ENCODE measurements at places on chromosomes 1 and 21.
A peak's percentile ranks its signal among the peaks of the same experiment; 100 is the strongest.

- no peak for DNase-seq
These were observed 16.6 kb downstream of the DIP2A start for GRCh38 chr21:46475296-46475695.

DNA sequence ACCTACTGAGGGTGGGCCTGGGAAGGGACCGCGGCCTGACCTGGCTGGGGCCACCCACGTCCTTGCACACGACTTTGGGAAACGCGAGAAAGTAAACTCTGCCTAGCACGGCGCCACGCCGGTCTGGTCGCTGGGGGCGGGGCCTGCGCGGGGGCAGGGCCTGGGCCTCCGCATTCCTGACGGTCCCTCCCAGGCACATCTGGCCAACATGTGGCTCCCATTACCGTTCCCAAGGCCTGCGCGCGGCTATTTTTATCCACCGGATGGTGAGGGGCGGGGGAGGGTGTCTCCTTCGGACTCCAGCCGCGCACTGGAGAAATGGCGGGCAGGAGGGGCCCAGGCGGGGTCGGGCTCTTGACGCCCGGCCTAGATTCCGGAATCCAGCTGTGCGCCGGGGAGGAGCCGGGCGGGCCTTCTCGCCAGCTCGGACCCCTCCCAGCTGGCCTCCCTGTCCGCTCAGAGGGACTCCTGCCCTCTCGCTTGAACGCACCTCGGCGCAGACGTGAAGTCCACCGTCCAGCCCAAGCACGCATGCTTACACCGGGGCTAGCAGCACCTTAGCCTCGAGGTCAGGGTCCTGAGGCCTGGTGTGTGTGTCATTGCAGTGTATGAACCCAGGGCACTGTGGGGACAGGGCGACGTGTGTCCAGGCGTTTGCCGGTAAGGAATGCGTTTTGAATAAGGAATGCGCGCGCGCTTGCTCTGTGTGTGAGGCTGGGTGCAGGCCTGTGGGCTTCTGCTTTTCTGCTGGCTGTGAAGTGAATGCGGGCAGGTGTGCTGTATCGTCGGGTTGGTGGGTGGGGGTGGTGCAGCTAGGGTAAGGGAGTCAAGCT is 2.1 kb downstream of the EVA1B start:
- peak; percentile 97 for DNase-seq

GRCh38 chr21:36035381-36035791 is 24.9 kb downstream of the SETD4 start:
- peak; percentile 77 for DNase-seq

- no peak for DNase-seq
These were observed 604.2 kb downstream of the LRRIQ3 start for GRCh38 chr1:73593804-73594203.

DNA sequence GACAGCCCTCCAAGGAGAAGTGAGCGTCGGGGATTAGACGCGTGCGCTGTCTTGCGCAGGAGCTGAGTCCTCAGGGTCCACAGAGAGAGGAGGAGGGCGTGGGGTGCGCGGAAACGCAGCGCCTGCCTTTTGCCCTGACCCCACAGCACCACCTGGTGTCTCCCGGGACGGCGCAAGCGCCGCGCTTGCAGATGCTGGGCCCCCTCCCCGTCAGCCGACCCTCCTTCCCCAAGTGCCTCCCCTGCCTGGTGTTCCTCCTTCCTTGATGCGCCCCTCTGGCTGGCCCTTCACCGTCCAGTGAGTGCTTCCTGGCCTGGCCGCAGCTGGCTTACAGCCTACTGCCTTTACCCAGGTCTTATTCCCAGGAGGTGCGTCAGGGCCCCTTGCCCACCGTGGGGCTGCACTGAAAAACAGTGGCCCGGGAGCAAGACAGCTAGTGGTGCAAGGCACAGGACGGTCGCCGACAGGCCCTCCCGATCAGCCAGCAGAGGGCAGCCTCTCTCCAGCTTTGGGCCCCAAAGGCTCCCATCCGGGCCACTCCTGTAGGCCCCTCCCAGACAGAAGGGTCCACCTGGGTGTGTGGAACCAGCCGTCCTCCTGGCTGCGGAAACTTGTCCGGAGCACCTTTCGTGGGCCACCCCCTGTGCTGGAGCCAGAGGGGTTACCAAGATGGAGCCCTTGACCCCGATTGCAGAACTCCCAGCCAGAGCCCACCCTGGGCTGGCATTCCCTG is 12.9 kb upstream of the PHLDA3 start:
- DNase-seq: peak; percentile 98

DNA sequence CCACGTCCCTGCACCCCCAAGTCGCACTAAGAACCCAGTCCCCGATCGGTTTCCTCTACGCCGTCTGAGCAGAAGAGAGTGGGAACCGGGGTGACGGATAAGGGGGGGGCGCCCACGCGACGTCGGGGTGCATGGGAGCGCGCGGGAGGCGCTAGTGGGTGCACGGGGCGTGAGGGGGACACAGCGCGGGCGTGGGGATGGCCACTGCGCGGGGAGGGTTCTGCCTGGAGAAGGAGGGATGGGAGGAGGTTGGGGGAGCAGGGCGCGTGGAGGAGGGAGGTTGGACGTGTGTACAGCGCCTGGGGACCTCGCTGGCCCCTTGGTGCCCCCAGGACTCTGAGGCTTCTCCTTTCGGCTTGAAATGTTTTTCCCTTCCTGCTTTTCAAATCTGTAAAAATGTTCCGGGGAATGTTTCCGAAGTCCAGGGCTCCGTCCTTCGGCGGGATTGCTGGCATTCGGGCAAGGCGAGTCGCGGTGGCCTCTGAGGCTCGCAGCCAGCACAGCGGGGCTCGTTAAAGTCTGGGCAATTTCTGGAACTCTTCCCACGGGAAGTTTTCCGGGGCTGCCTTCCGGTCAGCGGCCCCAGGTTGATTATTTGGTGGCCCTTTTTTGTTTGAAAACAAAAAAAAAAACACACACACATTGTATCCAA is 13.1 kb downstream of the RNF220 start:
- DNase-seq: peak; percentile 77

DNA sequence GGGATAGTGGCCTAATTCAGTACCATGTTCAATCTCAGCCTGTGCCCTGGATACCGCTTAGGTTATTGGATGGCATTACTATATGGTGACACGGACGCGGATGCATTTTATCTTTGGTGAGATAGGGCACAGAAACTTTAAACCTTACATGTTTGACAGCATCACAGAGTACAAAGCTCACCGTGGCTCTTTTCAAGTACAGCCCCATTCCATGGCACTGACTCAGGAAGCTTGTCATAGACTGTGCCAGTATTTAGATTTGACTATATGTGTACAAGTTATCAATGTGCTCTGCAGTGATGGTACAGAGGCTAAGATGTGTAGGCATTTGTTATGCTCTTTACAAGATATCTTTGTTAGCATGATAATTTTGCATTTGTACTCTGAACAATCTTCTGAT is 169.0 kb downstream of the RYR2 start:
- DNase-seq: no peak

- DNase-seq: no peak
These were observed 86.6 kb upstream of the C1orf87 start for GRCh38 chr1:60160141-60160540.

DNA sequence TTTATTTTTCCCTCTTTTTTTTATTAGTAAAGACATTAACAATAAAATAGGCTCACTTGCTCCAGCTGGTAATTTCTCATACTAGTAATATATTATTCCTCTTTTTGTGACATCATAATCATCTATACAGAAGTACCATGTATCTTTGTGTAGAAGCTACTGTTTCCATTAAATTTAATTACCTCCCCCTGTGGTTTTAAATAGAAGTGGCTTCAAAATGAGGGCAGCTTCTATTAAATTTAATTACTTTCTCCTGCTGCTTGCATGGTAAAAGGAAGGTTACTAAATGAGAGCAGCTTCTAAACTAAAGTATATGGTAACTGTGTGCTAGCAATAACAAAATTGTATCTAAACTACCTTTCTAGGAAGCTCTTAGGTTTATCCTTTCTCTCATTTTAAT is 94.0 kb downstream of the DPYD start:
- DNase-seq: no peak

- DNase-seq: no peak
These were observed 208.1 kb downstream of the USH2A start for GRCh38 chr1:216215169-216215568.

DNA sequence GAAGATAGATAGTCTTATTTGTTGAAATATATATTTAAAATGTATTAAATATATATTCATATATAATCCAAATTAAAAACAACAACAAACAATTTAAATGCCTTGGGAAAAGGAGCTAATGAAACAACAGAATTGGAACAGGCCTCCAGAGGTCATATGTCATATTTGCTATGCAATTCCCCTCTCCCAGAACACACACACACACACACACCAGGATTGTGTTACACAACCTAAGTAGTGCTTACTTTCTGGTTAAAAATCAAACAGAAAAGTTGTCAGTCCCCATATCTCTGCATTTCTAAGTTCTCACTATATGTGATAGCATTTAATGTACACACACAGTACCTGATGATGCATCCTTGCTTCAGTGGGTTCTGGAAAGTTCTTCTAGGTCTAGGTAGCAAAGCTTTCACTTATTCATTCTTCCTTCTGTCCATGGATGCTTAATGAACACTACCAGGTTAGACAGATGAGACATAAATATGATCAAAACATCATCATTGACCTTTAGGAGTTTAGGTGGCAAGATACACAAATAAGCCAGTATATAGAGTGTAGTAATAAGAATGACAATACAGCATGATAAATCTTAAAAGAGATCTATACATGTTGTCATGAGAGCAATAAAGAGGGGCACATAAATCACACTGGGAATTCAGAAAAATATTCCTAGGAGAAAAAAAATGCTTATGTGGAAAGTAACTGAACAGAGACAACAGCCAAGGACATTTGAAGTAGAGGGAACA is 662.8 kb downstream of the PTPRC start:
- no peak for DNase-seq

GRCh38 chr1:9111357-9111691 is 17.6 kb downstream of the GPR157 start:
- DNase-seq: no peak

DNA sequence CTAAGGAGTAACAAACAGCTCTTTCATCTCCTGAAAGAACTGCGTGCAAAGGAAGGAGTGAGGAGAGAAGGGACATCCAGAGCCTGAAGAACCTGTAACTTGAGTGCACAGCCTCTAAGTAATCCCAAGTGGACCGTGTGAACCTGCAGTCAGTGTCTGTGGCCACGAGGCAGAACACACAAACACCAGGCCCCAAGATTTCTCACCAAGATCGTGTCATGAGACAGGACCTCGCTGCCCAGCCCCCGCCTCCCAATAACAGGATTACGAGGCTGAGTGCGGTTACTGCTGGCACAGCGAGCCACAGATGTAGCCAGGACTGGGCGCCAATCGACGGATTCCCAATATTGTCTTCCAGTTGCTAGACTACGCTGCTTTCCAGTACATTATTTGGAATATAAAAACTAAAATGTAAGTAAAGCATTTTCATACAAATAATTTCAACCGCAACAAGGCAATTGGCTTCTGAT is 101.3 kb upstream of the SLC25A33 start:
- DNase-seq: peak; percentile 72

DNA sequence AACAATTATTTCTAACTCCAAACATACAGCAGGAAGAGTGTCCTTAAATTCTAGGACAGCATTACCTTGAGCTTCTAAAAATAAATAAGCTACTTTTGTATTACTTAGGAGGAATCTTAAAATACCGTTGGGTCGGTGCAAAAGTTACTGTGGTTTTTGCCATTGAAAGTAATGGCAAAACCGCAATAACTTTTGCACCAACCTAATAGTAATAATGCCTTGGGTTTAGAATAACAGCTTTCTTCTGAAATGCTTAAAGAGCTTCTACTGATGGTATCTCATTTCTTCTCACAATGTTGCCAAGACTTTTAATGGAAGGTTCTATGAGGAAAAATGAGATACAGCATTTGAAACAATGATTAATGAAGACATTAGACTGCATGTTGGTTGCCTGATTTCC is 179.9 kb downstream of the SEC16B start:
- DNase-seq: no peak

GRCh38 chr1:222331340-222331739 is 216.6 kb downstream of the HHIPL2 start:
- DNase-seq: no peak

DNA sequence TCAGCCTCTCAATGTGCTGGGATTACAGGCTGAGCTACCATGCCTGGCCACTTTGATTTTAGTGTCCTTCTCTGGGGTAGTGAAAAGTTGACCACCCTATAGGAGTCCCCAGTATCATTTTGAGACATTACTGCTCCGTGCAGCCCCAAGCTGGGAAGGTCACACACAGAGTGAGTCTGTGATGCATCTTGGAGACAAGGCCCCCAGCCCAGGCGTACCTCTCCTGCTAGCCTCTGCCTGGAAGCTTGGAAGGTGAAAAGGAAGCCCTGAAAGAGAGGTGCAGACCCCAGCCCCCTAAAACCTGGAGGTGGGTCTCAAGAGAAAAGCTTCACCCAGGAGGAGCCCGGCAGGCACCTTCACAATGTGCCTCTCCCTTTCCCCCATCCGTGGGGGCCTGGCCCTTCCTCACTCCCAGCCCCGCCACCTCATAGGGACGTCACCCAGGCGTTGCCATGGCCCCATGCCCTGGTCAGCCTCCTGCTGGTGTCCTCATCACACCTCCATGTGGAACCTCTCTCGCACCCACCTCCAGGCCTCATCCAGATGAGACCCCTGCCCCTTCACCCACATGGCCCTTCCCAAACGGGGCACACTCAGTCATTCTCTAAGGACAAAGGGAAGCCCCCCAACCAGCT is 5.6 kb upstream of the ARF1 start:
- DNase-seq: no peak

GRCh38 chr1:184945678-184946412 is 28.5 kb downstream of the NIBAN1 start:
- DNase-seq: no peak

DNA sequence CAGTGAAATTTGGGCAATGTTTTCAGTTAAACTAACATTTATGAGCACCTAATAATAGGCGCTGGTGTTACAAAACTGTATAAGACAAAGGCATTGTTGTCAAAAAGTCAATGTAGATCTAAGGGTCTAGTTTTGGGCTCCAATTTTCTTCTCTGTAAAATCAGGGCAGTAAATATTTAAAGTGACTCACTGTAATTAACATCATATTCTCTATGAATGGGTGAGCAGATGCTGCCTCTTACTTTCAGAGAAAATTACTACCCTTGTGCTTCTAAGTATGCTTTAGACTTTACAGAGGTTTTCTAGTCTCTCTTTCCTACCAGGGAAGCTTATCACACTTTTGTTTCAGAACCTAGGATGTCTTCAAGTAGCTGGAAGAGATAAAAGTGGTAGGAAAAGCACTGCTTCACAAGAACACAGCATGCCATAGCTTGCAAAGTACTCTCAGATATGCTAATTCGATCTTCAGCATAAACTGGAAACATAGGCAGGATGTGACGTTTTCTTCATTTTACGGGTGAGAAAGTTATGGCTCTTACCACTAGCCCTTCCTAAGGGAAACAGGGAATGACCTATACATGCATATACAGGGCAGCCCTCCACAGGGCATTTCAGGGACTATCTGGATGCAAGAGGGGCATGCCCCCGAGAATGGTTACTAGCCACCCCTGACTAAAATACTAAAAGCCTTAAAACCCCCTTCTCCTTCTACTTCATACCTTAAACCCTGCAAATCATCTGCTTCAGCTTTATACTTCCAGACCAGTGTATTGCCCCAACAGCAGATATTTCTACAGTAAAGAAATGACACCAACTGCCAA is 2.6 kb downstream of the C1orf116 start:
- DNase-seq: no peak

- peak; percentile 94 for DNase-seq
These were observed at the start of gene MTARC2 for GRCh38 chr1:220748089-220748934. Gene MTARC2, plus strand, starts transcription at chr1:220748322. Its CDS starts 210 bp downstream, at chr1:220748532.
